ENCODE measurements at places on chromosomes 12 and 14.

GRCh38 chr12:70278945-70279344 is 35.7 kb downstream of the CNOT2 start:
- DNase-seq = no peak

GRCh38 chr14:104171895-104172294 is 33.5 kb downstream of the KIF26A start:
- DNase-seq = no peak

DNA sequence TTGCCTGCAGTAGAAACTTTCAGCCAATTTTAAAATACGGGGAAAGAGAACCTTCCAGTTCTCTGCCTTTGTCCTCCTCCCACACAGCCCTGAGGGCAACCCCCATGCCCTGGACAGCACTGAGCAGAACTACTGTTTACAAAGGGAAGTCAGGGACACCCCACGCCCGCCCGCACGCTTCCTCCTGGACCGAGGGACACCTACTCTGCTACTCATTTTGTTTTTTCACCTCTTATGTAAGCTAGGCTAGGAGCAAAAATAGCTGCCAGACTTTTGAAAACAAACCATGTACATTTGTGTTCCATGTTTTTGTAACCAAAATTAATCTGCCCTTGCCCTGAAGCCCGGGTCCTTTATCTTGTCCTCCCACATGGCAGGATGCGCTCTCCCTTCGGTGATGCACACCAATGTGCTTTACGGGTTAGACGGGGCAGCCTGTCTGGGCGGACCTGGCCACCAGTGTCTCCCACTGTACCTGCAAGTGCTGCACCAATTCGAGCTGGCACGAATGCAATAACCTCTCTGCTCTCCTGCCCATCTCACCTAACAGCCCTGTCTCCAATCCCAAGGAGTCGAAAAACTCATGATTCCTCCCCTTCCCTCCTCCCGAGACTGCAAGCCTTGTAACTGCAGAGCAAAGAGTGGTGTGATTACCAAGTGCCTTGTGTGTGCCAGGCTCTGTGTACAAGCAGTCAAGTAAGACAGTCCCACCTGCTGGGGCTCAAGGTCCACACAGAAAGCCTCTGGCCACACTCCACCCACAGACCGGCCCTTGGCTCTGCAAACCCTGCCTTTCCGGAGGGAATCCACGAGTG is 85.2 kb downstream of the CCDC88C start:
- no peak for DNase-seq

GRCh38 chr12:63498239-63498638 is 170.1 kb downstream of the DPY19L2 start:
- no peak for DNase-seq

DNA sequence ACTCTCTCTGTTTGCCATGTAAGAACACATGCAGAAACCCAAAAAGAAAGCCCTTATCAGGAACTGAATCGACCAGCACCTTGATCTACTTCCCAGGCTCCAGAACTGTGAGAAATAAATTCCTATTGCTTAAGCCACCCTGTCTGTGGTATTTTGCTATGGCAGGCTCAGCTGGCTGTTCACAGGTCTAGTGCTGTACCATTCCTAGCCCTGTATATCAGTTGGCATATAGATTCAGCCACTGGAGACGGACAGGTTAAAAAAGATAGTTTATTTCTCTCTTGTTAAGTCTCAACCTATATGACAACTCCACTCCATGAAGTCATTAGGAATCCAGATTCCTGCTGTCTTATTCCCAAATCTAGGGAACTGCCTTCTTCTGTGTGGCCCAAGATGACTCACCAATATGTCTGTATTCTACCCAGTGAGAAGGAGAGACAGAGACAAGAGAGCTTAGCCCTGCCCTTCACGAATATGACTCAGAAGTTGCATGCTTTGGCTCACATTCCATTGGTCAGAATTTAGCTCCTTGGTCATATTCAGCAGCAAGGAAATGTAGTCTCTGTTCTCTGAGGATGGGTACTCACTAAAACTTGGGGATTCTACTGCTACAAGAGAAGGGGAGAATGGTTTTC is 57.0 kb downstream of the PLEKHG7 start:
- DNase-seq = no peak

- no peak for DNase-seq
Measured at GRCh38 chr12:46224386-46224785, 44.5 kb downstream of the SLC38A1 start.

DNA sequence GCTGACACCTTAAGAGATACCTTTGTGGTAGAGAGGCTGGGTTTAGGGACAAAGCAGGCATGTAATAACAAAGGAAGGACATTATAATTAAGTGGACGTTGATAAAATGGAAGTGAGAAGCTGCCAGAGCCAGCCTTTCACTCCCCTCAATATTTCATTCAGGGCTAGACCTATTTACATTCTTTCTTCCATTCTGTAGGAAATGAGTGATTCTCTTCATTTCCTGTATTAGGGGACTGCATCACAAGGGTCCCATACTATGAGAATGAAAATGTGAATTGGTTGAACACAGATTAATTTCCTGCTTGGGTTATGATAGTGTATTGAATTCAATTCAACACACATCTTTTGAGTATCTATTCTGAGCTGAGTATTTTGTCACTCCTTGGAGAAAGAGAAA is 143.0 kb downstream of the OTOGL start:
- DNase-seq = no peak

DNA sequence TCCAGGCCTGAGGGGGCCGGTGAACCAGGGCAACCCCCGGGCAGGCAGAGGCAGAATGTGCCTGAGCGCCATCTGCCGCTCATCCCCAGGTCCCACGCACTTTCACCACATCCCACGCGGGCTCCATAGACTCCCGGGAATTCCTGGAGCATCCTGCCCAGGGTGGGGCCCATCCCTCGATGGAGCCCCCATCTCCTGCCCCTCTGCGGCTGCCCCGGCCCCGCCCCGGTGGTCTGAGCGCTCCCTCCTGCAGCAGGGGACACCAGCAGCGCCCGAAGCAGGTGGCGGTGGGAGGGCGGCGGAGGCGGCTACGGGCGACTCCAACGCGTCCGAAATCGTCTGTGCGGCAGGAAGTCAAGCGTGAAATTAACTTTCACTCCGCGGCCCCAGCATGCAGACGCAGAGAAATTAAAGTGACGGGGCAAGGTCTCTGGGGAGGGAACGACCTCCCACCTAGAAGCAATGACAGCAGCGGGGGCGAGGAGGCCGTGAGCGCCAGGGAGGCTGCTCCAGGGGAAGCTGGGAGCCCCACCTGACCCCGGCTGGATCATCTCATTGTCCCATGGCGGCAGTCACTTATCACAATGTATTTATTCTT is 122.2 kb downstream of the NCOR2 start:
- DNase-seq = no peak

GRCh38 chr12:118398940-118399339 is 22.6 kb downstream of the SUDS3 start:
- no peak for DNase-seq

GRCh38 chr12:98319716-98320425 is 195.5 kb upstream of the TMPO start:
- DNase-seq = no peak

GRCh38 chr12:45227316-45228067 is 11.6 kb downstream of the ANO6 start:
- DNase-seq = no peak

- no peak for DNase-seq
Measured at GRCh38 chr12:130601327-130601726, 114.8 kb downstream of the RIMBP2 start.

GRCh38 chr12:52350786-52351185 is 16.5 kb downstream of the KRT85 start:
- DNase-seq = no peak

DNA sequence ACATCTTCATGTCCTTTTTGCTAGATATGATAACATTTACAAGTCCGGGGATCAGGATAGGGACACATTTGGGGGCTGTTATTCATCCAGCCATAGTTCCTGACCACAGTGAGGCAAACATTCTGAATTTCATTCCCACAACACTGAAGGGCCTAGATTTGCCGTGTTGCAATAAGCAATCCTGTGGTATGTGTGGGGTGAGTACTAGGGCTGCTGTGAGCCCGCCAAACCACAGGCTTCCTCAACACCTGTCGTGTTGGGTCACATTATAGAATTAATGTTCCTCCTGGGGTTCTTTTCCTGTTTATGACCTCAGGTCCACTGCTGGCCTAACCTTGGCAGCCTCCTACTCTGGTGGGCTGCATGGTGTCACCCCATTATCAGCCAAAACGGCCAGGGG is 119.2 kb downstream of the TBC1D30 start:
- no peak for DNase-seq

DNA sequence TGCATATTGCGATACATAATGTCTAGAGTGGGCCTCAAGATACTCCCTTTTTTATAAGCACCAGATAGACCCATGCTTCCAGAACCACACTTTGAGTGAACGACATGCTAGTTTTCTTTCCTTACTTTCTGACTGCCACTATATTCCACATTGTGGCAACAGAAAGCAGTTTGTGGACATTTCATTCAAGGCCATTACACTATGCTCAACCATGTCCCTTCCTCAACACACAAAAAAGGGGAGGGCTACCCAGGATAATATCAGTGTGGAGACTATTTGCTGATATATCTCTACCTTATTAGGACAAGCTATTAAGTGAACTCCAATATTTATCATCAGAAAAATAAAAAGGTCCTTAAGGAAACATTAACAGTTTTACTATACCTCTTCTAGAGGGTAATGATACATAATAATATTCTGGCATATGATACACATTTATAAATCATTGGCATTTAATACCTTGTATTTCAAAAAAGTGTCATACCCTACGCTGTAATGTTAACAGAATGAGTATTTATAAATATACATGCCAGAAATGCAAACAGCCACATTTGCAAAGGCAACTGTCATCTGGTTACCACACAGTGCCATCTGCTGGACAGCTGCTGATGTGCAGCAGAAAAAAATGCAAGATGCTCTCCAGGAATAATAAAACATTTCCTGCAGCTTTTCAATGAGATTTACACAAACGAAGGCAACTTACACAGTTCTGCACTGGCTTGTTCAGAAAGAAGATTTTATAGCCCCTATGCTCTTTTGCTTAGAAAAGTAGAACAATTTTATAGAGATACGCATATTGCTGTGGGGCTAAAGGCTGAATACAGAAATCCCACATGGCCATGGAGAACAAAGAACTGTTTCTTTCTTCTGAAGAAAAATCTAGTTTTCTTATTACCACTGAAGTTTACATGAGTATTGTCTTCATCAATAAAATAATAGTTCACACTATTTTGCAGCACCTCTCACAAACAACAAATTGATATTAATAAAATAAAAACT is 182.2 kb upstream of the GRIP1 start:
- DNase-seq = peak; percentile 69

DNA sequence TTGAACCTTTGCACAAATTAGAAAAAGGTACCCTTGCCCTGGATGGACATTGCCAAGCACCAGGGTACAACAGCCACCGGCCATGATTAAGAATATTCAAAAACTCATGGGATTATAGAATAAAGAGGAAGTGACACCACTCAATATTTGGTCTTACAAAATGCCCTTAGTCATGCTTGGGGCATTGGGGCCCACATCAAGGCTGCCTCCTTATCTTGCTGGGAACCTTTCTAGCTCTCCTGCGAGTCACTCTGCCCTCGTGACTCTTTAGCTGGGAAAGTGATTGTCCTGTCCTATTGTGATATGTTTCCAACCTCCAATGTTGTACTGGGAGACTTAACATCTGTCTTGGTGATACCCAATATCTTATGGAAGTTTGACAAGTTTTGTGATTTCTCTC is 57.8 kb downstream of the GTF2A1 start:
- no peak for DNase-seq

DNA sequence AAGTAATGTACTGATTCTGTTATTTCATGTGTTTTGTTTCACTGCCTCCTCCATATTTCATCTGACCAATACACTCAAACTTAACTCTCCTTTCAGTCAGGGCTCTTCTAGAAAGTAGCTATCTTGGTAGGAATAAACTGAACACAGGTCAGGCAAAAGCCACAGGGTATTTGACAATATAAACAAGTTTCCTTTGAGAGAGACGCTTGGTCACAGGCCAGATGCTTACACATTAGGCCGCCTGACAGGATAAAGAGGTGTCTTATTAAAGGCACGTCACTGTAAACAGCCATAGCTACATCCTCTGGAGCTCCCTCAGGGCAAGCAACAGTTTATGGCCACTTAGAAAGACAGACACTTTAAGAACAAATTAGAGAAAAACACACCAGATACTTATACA is 607.5 kb downstream of the SLC6A15 start:
- DNase-seq = no peak

DNA sequence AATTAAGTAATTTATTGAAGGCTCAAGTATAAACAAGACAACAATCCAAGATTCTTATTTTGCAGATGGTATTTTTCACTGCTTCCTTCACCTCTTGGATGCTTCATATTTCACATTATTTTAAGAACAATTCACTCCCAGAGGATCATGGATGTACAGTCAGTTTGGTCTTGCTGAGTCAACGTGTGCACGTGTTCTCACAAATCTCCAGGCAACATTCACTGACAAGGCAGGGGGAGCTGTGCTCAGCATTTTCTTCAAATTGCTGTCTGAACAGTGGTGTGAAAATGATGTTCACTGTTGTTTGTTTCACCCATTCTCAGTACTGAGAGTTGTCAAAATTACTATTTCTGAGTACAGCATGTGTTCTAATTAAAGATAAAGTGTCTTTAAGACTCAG is 118.3 kb upstream of the SLC38A4 start:
- DNase-seq = no peak

- DNase-seq = no peak
Measured at GRCh38 chr12:95240556-95240955, 22.9 kb downstream of the VEZT start.

GRCh38 chr14:68756000-68756481 is 36.8 kb downstream of the ZFP36L1 start:
- DNase-seq = no peak

GRCh38 chr12:31035967-31036665 is 37.5 kb upstream of the DDX11 start:
- DNase-seq = no peak

- DNase-seq = no peak
Measured at GRCh38 chr12:65561798-65562382, 262.4 kb upstream of the HMGA2 start.

- no peak for DNase-seq
Measured at GRCh38 chr12:67426067-67426466, 156.9 kb downstream of the CAND1 start.

DNA sequence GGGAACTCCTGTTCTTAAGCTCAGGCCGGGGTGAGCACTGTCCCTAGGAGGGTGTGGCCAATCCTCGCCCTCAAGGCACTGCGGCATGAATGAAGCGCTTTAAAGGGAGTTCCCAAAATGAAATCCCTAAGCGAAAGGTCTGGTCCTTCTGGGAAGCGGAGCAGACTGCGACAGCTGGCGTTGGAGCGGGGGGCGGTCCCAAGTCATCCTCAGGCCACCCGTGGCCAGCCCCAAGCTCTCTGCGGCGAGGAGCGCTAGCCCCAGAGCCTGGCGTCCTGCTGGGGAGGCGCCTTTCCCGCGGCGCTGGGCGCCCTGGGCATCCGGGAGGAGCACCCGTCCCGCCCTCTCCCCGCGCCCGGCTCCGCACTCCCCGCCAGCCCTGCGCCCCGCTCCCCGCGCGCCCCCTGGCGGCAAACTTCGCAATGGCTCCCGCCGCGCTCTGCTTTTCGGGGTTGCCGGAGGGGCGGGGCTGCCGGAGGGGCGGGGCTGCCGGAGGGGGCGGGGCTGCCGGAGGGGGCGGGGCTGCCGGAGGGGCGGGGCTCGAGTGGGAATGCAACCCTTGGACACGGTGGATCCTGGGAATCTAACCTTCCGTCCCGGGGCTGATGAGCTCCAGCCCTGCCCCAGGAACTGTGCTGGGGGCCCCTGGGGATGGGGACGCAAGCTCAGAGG is 25.4 kb downstream of the ZBTB42 start:
- peak; percentile 94 for DNase-seq

- DNase-seq = no peak
Measured at GRCh38 chr14:91693346-91693745, 38.5 kb downstream of the CATSPERB start.
